ENCODE measurements at places on chromosomes 5 and 9.

DNA sequence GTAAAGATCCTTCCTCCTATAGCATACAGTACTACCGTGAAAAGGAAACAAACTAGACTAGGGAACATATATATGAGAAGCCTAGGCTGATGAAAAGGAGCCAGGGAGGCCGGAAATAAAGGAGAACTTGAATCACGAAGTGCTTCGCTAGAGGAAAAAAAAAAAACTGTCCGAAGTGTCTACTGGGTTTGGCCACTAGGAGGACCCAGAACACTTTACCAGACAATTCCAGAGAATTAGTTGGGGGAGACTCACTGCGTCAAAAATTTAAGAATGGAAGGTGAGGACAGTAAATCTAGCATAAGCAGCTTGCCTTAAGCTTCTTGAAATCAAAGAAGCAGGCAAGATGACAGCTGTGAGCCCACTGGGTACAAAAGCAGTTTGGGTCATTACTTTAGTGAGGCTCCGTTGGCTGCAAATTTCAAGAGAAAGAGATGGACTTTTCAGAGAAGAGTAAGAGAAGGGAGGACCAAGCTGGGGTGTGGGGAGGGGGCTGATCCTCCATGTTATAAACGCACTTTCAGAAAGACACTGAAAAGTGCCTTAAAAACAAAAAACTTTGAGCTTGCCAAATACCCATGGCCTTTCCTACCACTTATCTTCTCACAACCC lies 47.4 kb downstream of the P4HA2 start:
- no peak for DNase-seq

- DNase-seq: no peak
These were observed 73.1 kb downstream of the MAN2A1 start for GRCh38 chr5:109762821-109763220.

DNA sequence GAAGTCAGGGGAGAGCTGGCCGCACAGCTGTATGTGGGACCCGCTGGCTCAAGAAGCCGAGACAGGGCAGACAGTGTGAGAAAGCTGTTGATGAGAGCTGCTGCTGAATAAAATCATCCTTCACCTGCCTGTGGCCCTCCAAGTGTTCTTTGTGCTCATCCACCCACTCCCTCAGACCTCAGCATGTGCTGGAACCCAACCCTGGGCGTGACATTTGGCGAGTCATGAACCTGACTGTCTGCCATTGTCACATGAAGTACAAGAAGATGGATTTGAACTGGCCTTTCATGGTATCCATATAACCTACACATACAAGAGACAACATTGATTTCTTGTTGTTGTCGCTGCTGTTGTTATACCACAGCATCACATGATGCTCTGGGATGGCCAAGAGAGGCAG lies 139.7 kb upstream of the PLCXD3 start:
- no peak for DNase-seq

GRCh38 chr5:98458726-98459125 lies 314.7 kb upstream of the RGMB start:
- DNase-seq: no peak

DNA sequence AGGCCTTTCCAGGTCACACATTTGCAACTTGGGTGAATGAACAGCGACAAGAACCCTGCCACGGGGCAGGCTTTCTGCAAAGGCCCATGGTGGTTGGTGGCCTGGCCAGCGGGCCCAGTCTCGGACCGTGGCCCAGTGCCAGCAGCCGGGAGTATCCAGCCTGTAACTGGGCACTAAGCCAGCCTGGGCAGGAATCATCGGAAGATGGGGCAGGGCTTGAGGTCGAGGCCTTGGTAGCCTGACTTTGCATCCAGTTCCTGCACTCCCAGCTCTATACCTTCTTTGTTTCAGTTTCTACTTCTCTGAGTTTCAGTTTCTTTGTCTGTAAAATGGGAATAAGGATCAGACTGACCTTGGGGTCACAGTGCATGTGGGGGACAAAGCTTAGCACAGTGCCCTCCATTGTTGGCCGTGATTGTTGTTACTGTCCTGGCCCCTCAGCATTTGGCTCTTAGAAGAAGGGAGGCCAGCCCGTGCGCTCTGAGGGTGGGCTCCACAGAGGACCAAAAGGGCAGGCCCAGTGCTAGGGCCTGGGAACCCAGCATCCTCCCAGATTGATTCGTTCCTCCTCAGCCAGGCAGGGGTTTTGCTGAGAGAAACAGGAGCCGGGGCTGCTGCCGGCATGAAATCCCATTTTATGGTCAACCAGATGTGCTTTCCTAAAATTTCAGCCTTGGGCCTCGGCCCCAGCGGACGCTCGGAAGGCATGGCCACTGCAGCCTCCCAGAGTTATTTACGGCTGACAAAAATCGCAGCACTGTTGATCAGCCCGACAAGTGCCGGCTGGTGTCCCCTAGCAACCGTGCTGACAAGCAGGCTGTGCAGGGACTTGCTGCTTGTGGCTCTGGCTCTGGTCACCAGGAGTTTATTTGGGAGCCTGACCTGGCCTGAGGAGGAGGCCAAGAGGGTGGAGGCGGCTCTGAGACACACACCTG lies 43.6 kb downstream of the JADE2 start:
- no peak for DNase-seq

- no peak for DNase-seq
These were observed 90.9 kb upstream of the GPR151 start for GRCh38 chr5:146606893-146607292.

GRCh38 chr5:140868721-140869554 lies at the start of gene PCDHA11:
TSS of gene PCDHA11 (plus strand) at chr5:140868957. CDS start at chr5:140869104, 147 bp downstream.
- no peak for DNase-seq
